ENCODE measurements at places on chromosomes 6 and 20. TPM values are rescaled to one million over a fixed set of nuclear protein-coding genes. Genes with fewer than 3 reads are reported as not detected.

Gene SRMS
- polyA plus RNA-seq, result not detected

Gene SLC16A10
- not detected for polyA plus RNA-seq

Gene TNFRSF6B
- 6.5 TPM for polyA plus RNA-seq

Gene PHACTR3
- polyA plus RNA-seq, result not detected

GRCh38 chr20:59412875-59413284 is 112.5 kb downstream of the EDN3 start:
- no peak overlapping the region for H3K27ac ChIP-seq
- H3K36me3 ChIP-seq, result no peaks in the 10 kb centered on the region
- peaks cover 2% of the 10 kb centered on the region for H3K27me3 ChIP-seq
- DNase-seq, result no peak
- H3K4me1 ChIP-seq, result no peaks in the 10 kb centered on the region

Gene PLN
- polyA plus RNA-seq, result not detected

DNA sequence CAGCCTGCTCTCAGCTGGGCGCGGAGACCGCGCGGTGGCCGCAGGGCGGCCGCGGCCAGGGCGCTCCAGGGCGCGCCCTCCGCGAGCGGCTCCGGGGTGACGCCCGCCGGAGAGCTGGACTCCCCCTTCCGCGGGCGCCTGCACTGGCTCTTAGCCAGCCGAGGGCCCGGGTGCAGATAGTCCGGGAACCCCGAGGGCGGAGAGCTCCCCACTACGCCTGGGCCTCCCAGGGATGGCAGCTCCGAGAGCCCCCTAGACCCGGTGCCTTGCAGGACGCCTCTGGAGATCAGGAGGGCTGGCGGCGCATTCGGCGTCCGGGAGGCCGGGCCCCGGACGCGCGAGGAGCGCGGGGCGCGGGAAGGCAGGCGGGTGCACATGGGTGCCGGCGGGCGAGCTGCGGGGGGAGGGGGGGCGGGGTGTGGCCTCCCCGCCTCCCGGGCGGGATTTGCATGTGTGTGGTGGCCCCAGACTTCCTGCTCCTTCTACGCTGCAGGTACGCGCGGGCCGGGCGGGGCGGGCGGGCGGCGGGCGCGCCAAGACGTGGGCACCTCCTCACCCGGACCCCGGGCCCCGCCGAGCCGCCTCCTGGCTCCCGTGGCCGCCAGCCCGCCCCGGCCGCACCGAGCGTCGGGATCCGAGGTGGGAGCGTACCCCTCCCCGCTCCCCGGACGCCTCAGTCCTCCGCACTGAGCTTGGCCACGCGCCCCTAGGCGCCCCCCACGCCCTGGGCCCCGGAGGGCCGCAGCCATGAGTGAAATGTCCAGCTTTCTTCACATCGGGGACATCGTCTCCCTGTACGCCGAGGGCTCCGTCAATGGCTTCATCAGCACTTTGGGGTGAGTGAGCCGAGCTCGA is at the start of gene ITPR3:
TSS of gene ITPR3 (plus strand) at position 467 of the 855 bp plus-strand sequence. CDS start at position 748, 281 bp downstream.
- H3K4me1 ChIP-seq, result peaks cover 14% of the 10 kb centered on the region
- peak within 1 kb of the TSS; percentile 55 for H3K27ac ChIP-seq
- DNase-seq, result peak; percentile 17
- no peaks in the 10 kb centered on the region for H3K36me3 ChIP-seq
- peaks cover 31% of the 10 kb centered on the region for H3K27me3 ChIP-seq
- peak within 1 kb of the TSS; percentile 67 for H3K4me3 ChIP-seq

DNA sequence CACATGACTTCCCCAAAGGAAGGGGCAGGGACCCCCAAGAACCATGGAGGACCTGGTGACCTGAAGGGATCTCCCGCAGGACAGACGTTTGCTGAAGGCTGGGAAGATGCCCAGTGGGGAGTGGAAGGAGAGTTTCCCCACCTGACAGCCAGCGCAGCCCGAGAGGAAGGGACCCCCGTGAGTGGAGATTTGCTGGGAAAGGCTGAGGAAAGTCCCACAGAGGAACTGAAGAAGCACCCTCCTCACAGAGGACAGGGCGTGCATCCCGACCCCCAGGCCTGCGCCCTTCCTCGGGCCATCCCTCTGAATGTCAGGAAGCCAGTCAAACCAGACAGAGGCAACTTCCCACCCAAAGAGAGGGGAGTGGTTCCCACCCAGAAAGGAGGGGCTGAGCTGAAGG is 29.6 kb upstream of the AAR2 start:
- no peak for DNase-seq
- H3K27me3 ChIP-seq, result no peaks in the 10 kb centered on the region
- no peak overlapping the region for H3K27ac ChIP-seq
- no peaks in the 10 kb centered on the region for H3K36me3 ChIP-seq
- H3K4me3 ChIP-seq, result no peak overlapping the region

DNA sequence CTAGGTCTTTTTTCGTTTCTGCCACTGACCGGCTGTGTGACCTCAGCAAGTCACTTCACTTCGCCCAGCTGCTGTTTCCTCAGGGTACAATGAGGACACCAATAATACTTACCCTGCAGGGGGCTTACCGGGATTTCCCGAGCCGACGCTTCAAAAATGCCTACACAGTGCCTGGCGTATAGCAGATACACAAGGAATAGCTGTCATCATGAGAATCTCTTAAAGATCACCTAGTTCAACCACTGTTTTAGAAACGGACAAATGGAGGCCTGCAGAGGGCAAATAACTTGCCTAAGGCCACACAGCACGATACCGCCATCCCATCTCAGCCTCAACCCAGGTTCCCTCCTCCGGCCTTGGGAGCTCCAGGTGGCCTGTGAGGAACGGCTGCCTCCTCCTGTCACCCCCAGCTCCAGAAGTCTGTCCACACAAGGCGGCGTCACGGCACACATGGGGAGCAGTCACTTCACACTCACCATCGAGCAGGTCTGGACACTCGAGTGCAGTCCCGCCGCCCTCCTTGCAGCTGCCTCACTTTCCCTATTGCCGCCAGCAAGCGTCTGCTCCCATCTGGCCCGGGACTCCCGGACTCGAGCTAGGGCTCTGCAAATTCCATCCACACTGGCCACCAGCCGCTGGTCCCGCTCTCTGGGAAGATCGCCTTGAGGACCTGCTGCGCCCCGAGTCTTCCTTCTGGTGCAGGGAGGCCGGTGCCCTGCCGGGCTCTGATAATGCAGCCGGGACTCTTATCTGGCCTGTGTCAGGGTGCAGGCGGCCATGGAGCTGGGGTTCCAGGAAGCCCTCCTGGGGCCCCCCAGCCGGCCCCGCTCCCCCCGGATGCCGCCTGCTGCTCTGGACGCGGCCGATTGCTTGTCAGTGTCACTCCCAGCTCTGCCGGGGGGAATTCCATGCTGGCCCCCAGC is at the start of gene RIPOR3:
TSS of gene RIPOR3 (minus strand) at position 893 of the 923 bp plus-strand sequence. CDS start at position 479, 414 bp downstream.
- H3K4me1 ChIP-seq, result no peaks in the 10 kb centered on the region
- H3K27me3 ChIP-seq, result peaks cover 36% of the 10 kb centered on the region
- no peak for DNase-seq
- no peaks in the 10 kb centered on the region for H3K36me3 ChIP-seq

DNA sequence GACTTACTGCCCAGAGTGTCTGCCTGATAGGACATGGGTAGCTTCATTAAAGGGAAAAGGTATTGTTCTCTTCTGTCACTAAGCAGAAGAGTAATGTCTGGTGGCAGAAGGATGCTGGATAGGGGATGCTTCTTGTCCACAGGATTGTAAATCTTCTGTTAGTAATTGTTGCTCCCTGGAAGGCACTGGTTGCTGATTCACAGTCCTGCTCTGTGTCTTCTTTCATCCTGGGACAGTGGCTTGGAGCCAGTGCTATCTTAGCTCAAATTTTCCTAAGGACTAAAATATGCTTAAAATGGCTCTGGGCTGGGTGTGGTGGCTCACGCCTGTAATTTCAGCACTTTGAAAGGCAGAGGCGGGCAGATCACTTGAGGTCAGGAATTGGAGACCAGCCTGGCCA is 48.0 kb downstream of the SYTL3 start:
- no peaks in the 10 kb centered on the region for H3K4me1 ChIP-seq
- DNase-seq, result no peak
- H3K27ac ChIP-seq, result no peak overlapping the region
- H3K4me3 ChIP-seq, result no peak overlapping the region

GRCh38 chr6:168388641-168389633 is 52.0 kb upstream of the SMOC2 start:
- H3K4me1 ChIP-seq, result no peaks in the 10 kb centered on the region
- H3K27me3 ChIP-seq, result no peaks in the 10 kb centered on the region
- H3K36me3 ChIP-seq, result no peaks in the 10 kb centered on the region
- no peak for DNase-seq

- no peak overlapping the region for H3K27ac ChIP-seq
- DNase-seq, result no peak
- H3K4me3 ChIP-seq, result no peak overlapping the region
- H3K27me3 ChIP-seq, result no peaks in the 10 kb centered on the region
- H3K4me1 ChIP-seq, result no peaks in the 10 kb centered on the region
Measured at GRCh38 chr20:63775096-63775978, 35.8 kb downstream of the SLC2A4RG start.

DNA sequence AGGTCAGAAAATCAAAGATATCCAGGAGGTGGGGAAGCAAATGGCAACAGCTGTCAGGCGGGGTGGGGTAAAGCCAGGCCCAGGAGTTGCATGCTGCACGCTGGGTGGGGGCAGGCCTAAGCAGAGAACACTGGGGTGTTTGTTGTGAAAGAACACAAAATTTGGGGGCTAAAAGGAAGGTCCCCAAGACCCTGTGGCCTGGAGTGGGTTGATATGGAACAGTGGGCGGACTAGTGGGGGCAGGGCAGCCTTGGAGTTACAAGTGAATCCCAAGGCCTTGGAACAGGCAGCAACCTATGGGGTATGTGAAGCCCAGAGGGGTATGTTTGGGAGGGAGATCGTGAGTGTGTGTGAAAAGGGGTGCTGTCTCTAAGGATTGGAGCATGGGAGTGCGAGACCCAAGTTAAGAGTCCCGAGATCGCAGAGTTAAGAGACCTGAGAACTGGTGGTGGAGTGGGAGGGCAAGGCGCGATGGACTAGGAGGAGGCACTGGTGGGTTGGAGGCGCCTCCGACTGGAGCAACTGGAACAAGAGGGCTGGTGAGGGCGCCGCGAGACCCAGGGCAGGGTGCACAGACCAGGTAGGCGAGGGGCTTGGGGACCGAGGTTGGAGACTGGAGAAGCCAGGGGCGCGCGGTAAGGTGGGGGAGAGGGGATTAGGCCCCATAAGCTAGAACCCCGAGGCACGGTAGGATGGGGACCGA is 658 bp downstream of the CUL7 start:
- peaks cover 22% of the 10 kb centered on the region for H3K4me1 ChIP-seq
- peak overlapping the region; percentile 91 for H3K4me3 ChIP-seq
- peaks cover 16% of the 10 kb centered on the region for H3K36me3 ChIP-seq
- H3K27me3 ChIP-seq, result no peaks in the 10 kb centered on the region
- peak overlapping the region; percentile 44 for H3K27ac ChIP-seq

- no peak for DNase-seq
- H3K4me1 ChIP-seq, result no peaks in the 10 kb centered on the region
- no peak overlapping the region for H3K4me3 ChIP-seq
- H3K36me3 ChIP-seq, result peaks cover 34% of the 10 kb centered on the region
- H3K27me3 ChIP-seq, result no peaks in the 10 kb centered on the region
Measured at GRCh38 chr20:25685276-25686080, 11.2 kb downstream of the ZNF337 start.

GRCh38 chr20:8756410-8756809 is 312.5 kb upstream of the PLCB4 start:
- no peaks in the 10 kb centered on the region for H3K4me1 ChIP-seq
- peaks cover 23% of the 10 kb centered on the region for H3K36me3 ChIP-seq
- no peak overlapping the region for H3K27ac ChIP-seq
- peak; percentile 29 for DNase-seq
- no peaks in the 10 kb centered on the region for H3K27me3 ChIP-seq
- no peak overlapping the region for H3K4me3 ChIP-seq

- peaks cover 37% of the 10 kb centered on the region for H3K36me3 ChIP-seq
- no peak overlapping the region for H3K27ac ChIP-seq
- H3K27me3 ChIP-seq, result no peaks in the 10 kb centered on the region
- H3K4me1 ChIP-seq, result no peaks in the 10 kb centered on the region
- no peak for DNase-seq
- H3K4me3 ChIP-seq, result no peak overlapping the region
Measured at GRCh38 chr6:31878222-31878621, 575 bp downstream of the SLC44A4 start.

Gene DYNLT2
- polyA plus RNA-seq, result 0.43 TPM

- no peaks in the 10 kb centered on the region for H3K27me3 ChIP-seq
- peaks cover 49% of the 10 kb centered on the region for H3K4me1 ChIP-seq
- no peaks in the 10 kb centered on the region for H3K36me3 ChIP-seq
- H3K27ac ChIP-seq, result peak overlapping the region; percentile 79
- peak overlapping the region; percentile 17 for H3K4me3 ChIP-seq
Measured at GRCh38 chr6:34657307-34657978, 39.1 kb downstream of the ILRUN start.

Gene PSORS1C1
- not detected for polyA plus RNA-seq

GRCh38 chr6:144104488-144104887 is 9.1 kb upstream of the SF3B5 start:
- DNase-seq, result no peak
- H3K4me3 ChIP-seq, result no peak overlapping the region

DNA sequence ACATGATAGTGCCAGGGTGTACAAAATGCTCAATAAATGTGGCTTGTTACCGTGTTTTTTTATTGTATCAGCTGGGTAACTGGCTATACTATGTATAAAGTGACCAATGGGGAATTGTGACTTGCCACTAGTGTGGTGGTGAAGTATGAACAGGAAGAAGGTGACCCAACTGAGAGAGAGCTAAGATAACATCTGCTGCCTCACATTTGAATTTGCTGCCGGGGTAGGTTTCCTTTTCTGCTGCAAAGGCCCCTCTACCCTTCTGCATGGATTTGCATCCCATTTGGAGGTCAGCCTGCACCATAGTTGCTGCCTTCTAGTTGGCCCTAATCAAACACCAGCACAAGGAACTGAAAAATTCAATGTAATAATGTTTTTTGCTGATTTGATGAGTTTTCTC is 24.1 kb downstream of the IL17A start:
- no peaks in the 10 kb centered on the region for H3K36me3 ChIP-seq
- H3K27ac ChIP-seq, result no peak overlapping the region

DNA sequence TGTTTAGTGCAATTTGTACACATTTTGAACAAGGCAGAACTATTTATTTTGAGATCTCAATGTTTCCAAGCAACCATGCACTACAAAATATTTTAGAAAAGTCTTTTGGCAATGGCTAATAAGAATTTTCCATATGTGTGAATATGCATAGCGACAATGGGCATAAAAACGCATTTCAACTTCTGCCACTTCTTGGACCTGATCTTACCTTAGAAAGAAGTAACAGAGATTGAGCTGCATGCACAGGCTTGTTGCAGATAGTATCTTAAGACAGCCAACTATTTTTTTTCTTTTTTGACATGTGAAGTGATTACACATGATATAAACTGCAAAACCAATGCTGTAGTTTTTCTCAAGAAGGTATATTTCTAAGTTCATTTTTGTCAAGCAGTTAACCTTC is 210.4 kb upstream of the PHACTR1 start:
- no peak overlapping the region for H3K27ac ChIP-seq
- H3K27me3 ChIP-seq, result no peaks in the 10 kb centered on the region
- no peaks in the 10 kb centered on the region for H3K4me1 ChIP-seq
- no peak overlapping the region for H3K4me3 ChIP-seq
- no peaks in the 10 kb centered on the region for H3K36me3 ChIP-seq
- DNase-seq, result no peak

- no peaks in the 10 kb centered on the region for H3K36me3 ChIP-seq
- H3K27me3 ChIP-seq, result no peaks in the 10 kb centered on the region
- no peak overlapping the region for H3K4me3 ChIP-seq
Measured at GRCh38 chr6:37489697-37490336, 9.9 kb downstream of the CCDC167 start.

Gene SCRT2
- polyA plus RNA-seq, result not detected

- H3K4me1 ChIP-seq, result peaks cover 20% of the 10 kb centered on the region
- peaks cover 94% of the 10 kb centered on the region for H3K27me3 ChIP-seq
- no peaks in the 10 kb centered on the region for H3K36me3 ChIP-seq
- H3K27ac ChIP-seq, result no peak overlapping the region
- H3K4me3 ChIP-seq, result peak overlapping the region; percentile 49
Measured at GRCh38 chr6:75748003-75748742, 866 bp upstream of the MYO6 start.

GRCh38 chr6:126842769-126843168 is 275.7 kb upstream of the RSPO3 start:
- H3K36me3 ChIP-seq, result no peaks in the 10 kb centered on the region
- no peak overlapping the region for H3K4me3 ChIP-seq
- no peaks in the 10 kb centered on the region for H3K4me1 ChIP-seq
- H3K27ac ChIP-seq, result no peak overlapping the region
- no peak for DNase-seq
- no peaks in the 10 kb centered on the region for H3K27me3 ChIP-seq
